ENCODE measurements at places on chromosomes 6 and 20.

GRCh38 chr6:21438237-21438985, 155.1 kb upstream of the SOX4 start:
- no peak for DNase-seq

- no peak for DNase-seq
These were observed 103.0 kb upstream of the SYNDIG1 start for GRCh38 chr20:24366336-24367004.

- DNase-seq = no peak
These were observed 89.9 kb upstream of the NEDD9 start for GRCh38 chr6:11322252-11322885.

DNA sequence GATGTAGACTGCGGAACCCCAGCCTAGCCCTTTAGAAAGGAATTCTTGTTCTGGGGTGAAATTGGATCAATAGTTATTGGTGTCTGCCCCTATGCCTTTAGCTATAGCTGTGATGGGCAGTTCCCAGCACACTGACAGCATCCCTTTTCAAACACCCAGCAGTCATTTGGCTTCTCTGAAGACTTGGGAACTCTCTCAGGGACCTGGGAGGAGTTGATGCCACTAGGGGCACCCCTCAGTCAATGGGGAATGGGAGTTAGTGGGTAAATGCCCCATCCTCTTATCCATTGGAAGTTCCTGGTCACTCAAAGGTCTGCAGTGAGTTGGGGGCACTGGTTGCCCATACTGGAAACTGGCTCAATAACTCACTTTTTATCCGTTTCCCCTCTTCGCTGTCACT, 31.6 kb upstream of the CSNK2A1 start:
- no peak for DNase-seq

DNA sequence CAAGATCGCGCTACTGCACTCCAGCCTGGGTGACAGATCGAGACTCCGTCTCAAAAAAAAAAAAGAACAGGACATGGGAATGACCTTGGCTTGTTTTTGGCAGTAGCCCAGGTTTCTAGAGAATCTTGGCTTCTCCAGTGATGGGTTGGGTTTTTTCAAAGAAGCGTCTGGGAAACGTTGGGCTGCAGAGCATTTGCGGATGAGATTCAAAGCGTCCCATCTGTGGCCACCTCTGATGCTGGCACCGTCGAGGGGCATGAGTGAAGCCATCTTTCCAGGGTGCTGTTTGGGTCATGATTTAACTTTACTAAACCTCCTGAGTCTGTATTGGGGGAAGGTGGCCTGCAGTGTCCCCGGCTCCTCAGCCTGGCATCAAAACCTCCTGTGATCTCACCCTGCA, 43.2 kb upstream of the SRF start:
- DNase-seq = no peak

DNA sequence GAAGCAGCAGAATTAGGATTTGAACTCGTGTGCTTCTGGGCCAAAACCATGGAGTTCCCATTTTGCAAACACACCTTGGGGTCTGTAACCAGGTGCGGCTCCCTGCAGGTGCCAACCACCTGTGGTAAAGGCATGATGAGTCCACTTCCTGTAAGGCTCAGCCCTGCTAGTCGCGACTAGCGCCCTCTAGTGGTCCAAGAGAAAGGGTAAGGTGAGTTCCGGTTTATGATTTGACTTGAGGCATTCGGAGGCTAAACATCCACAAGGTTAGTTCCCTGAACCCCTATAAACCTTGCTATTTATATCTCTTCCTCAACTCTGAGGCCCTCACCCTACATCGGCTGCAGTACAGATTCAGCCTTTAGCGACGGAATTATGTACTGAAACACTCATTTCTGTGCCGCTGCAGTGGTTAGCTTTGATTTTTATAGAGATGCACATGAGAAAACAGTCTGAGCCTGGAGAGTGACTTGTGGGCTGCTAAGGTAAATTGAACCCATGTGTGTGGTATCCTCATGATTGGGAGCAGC, 173.4 kb downstream of the PLCB1 start:
- peak; percentile 17 for DNase-seq

DNA sequence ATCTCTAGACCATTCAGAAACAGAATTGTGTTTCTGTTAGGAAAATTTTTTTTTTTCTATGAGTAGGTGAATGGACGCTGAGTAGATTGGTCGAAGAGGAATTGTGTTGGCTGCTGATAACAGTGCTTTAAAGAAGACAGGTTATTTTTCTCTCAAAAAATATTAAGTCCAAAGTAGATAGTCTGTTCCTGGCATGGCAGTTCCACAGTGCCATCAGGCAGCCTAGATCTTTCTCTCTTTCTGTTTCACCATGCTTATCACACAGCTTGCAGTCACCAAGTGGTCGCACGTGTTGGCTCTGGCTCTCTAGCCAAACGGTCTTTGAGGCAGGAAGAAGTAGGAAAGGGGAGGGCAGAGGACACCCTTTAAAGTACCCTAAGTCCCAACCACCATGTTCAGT, 22.4 kb upstream of the SERINC3 start:
- no peak for DNase-seq

DNA sequence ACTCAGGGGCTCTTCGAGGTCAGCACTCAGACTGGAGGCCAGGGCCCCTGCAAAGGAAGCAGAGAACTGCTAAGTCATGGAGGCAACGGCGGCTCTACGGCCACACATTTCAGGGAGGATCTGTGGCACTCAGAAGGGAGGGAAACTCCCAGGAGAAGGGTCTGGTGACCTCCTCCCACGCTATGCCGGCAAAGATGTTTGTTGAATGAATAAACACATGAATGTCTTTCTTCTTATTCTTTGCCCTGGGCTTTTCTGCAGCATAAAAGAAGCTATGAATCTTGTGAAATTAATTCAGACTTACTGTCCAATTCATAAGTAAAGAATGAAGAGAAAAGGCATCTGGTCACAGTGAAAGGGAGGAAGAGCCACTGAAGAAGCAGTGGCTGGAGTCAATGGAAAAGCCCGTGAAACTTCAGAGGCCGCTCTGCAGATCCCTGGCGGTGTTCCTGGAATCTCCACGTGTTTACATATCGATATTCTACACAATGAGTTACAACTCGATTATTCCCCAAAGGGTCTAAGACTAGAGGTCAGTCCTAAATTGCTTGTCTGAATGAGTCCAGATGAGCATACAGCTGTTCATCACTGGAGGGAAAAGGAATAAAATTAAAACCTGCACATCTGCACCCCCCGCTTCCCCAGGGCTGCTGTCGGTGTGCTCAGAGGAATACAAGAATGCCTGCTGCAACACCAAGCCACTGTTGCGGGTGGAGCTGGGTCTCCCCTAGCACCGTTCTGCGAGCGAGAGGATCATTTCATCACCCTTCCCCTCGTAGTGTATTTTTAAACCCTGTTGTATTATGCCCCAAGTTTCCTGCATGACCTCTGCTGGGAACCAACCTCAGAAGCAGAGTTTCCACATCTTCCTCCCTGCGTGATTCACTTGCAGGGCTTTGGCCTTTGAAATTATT, 25.6 kb downstream of the INSM1 start:
- DNase-seq = peak; percentile 39

DNA sequence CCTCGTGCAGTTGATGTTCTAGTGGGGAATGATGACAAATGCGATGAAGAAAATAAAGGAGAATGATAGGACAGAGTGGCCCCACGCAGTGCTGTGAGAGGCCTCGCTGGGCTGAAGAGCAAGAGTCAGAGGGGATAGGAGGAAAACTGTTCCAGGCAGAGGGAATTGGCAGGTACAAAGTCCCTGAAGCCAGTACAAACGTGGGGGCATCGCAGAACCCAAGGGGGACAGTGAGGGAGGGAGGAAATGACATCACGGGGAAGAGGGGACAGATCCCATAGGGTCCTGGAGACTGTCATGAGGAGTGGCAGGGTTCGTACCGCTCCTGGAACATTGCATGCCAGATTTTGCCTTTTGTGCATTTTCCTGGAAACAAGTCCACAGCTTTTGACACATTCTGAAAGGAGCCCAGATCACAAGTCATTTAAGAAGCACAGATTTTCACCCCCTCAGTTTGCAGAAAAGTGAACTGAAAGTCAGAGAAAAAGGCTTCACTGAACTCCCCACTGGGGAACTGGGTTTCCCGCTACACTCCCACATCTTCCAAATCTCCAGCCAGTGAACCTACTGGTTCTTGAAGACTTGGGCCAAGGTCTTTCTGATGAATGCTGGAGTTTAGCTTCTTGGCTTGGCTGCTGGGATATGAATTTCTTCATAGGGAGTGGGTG, 77.0 kb downstream of the SULF2 start:
- no peak for DNase-seq

- DNase-seq = peak; percentile 54
These were observed 13.9 kb upstream of the KLHL31 start for GRCh38 chr6:53679446-53679933.

All from AG08396 (cell line).